Thoracic aorta (tissue), 2 donors: ENCODE measurements at places on chromosomes 16 and 17. TPM values are rescaled to one million over a fixed set of nuclear protein-coding genes. Genes with fewer than 3 reads are reported as not detected.

The RHBDF1 gene
- 109 TPM for total RNA-seq

The STH gene
- not detected for total RNA-seq

GRCh38 chr17:7192271-7192937 is 13.2 kb upstream of the ASGR1 start:
- H3K36me3 ChIP-seq = peaks cover 38% of the 10 kb centered on the region
- no peaks in the 10 kb centered on the region for H3K4me1 ChIP-seq
- no peak overlapping the region for H3K27ac ChIP-seq

- no peak overlapping the region for H3K27ac ChIP-seq
- peaks cover under 1% of the 10 kb centered on the region for H3K4me1 ChIP-seq
- no peaks in the 10 kb centered on the region for H3K27me3 ChIP-seq
- no peak overlapping the region for H3K4me3 ChIP-seq
- DNase-seq = no peak
- H3K36me3 ChIP-seq = no peaks in the 10 kb centered on the region
Measured at GRCh38 chr16:88448461-88449266, 4.4 kb upstream of the ZFPM1 start.

- DNase-seq = no peak
- H3K4me3 ChIP-seq = no peak overlapping the region
- no peaks in the 10 kb centered on the region for H3K27me3 ChIP-seq
- no peak overlapping the region for H3K27ac ChIP-seq
- peaks cover 20% of the 10 kb centered on the region for H3K4me1 ChIP-seq
Measured at GRCh38 chr16:66568355-66568754, 2.1 kb downstream of the CMTM1 start.

DNA sequence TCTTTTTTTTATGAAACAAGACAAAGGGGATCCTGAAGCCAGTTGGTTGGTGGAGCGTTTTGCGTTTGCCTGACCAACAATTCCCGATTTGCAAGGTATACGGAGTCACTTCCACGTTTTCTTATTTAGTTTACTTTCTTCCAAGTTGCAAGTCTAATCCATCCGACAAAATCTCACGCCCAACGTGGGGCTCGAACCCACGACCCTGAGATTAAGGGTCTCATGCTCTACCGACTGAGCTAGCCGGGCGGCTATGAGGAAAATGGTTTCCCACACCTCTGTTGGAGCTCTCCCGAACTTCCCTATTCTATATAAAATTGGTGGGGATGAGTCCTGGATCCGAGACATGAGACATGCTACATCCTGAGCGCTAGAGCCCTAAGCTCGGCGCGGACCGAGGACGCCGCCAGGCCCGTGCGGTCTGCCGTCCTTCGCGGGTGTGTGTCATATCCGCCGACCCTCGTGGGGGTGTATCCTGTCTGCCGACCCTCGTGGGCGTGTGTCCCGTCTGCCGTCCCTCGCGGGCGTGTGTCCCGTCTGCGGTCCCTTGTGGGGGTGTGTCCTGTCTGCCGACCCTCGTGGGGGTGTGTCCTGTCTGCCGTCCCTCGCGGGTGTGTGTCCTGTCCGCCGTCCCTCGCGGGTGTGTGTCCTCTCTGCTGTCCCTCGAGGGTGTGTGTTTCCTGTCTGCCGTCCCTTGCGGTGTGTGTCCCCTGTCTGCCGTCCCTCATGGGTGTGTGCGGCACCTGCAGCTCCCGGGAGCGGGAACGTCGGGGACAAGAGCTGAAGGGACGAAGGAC is 22.6 kb downstream of the ZNF213 start:
- peak; percentile 41 for DNase-seq
- peaks cover 15% of the 10 kb centered on the region for H3K4me1 ChIP-seq
- H3K27me3 ChIP-seq = no peaks in the 10 kb centered on the region
- no peaks in the 10 kb centered on the region for H3K36me3 ChIP-seq
- peak overlapping the region; percentile 77 for H3K27ac ChIP-seq

- no peak for DNase-seq
- H3K27me3 ChIP-seq = no peaks in the 10 kb centered on the region
- H3K36me3 ChIP-seq = no peaks in the 10 kb centered on the region
- H3K4me1 ChIP-seq = no peaks in the 10 kb centered on the region
- H3K4me3 ChIP-seq = no peak overlapping the region
Measured at GRCh38 chr16:73399486-73399885, 351.6 kb upstream of the ZFHX3 start.

DNA sequence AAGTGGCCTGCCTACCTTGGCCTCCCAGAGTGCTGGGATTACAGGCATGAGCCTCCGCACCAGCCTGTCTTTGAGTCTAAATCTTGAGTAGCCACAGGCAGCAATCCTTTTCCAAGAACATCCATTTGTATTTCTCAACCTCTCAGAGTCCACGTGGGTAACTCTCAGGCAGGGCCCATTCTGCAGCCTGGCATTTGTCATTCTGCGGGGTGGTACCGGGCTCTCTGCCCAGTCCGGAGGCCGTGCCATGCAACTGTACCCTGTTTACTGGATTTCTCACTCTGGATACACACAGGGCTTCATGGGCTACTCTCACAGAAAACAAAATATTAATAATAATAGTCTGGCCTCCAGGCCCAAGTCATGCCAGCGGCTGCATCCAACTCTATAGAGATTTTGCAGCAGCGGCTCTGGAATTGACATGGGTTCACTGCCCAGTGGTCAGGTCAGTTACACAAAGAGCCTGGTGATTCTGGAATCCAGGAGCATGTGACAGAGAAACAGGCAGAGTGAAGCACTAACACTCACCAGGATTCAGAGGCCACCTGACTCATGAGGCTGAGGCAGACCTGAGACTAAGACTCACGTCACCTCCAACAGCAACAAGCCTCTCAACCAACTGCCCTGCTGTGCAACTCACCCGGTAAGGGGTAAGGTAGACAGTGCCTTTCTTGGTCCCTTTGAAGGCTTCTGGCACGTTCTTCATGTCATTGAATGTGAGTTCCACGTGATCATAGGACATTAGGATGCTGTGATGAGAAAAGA is 4.0 kb downstream of the WBP2 start:
- H3K4me3 ChIP-seq = no peak overlapping the region
- no peaks in the 10 kb centered on the region for H3K27me3 ChIP-seq
- no peak for DNase-seq
- H3K27ac ChIP-seq = no peak overlapping the region

GRCh38 chr16:1770328-1771187 is 785 bp downstream of the NME3 start:
- H3K36me3 ChIP-seq = peaks cover 24% of the 10 kb centered on the region
- peak overlapping the region; percentile 92 for H3K27ac ChIP-seq
- DNase-seq = no peak

DNA sequence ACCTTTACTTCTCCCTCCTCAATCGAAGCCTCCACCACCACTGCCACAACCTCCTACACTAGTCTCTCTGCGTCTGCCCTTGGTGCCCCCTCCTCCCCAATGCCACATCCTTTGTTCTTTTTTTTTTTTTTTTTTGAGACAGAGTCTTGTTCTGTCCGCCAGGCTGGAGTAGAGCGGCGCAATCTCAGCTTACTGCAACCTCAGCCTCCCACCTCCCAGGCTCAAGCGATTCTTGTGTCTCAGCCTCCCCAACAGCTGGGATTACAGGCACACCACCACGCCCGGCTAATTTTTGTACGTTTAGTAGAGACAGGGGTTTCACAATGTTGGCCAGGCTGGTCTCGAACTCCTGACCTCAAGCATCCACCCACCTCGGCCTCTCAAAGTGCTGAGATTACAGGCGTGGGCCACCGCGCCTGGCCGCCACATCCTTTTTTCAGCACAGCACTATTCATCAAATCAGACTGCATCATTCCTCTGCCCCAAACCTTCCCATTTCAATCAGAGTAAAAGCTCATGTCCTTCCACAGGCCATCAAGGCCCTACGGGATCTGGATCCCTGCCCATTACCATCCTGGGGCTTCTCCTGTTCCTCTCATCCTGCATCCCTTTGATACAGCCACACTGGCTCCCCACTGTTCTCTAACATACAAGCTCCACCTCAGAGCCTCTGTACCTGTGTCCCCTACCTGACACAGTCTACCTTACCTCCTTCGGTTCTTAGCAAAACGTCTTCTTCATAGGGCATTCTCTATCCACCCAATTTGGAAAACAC is 2.0 kb downstream of the KLHL11 start:
- no peak for DNase-seq
- H3K36me3 ChIP-seq = peaks cover 4% of the 10 kb centered on the region
- H3K4me3 ChIP-seq = peak overlapping the region; percentile 90
- H3K27ac ChIP-seq = no peak overlapping the region
- no peaks in the 10 kb centered on the region for H3K27me3 ChIP-seq

DNA sequence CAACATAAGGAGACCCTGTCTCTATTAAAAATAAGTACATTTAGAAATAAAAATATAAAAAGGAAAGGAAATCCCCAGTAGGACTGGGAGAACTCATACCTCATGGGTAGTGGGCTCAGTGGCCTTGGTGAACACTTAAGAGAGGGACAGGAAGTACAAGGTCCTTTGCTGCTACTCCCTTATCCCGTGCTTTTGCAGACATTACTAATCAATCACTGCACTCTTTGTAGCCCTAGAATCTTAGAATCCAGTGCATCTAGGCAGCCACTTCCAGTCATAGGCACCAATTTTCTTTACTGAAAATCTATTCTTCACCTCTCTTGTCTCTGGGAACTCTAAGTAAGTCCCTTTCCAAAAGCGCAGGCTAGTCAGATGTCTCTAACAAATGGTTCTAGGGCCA is 183.1 kb downstream of the SNX29 start:
- DNase-seq = no peak
- no peaks in the 10 kb centered on the region for H3K27me3 ChIP-seq
- H3K4me3 ChIP-seq = no peak overlapping the region
- H3K36me3 ChIP-seq = no peaks in the 10 kb centered on the region
- no peak overlapping the region for H3K27ac ChIP-seq
- peaks cover 50% of the 10 kb centered on the region for H3K4me1 ChIP-seq

- no peak overlapping the region for H3K27ac ChIP-seq
- no peak overlapping the region for H3K4me3 ChIP-seq
- no peaks in the 10 kb centered on the region for H3K36me3 ChIP-seq
- peaks cover 22% of the 10 kb centered on the region for H3K4me1 ChIP-seq
Measured at GRCh38 chr17:57567251-57567650, 177.8 kb downstream of the CCDC182 start.

DNA sequence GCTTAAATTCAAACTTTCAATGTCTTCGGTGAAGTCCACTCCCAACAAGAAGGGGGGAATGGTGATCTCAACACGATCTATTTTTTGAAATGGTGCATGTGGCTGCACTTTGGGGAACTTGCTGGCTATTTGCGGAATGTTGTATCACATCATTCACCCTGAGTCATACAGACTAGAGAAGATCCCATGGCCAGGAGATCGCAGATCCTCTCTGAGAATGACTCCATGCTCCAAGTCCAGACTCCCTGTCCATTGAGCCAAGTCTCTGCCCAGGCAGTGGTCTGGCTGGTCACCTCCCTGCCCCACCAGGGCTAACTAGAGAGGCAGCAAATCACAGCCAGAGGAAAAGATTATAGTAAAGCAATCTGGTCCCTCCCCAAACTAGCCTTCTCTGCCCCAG is 120.6 kb downstream of the XYLT1 start:
- H3K4me3 ChIP-seq = no peak overlapping the region
- H3K36me3 ChIP-seq = no peaks in the 10 kb centered on the region
- peaks cover 17% of the 10 kb centered on the region for H3K4me1 ChIP-seq
- no peak for DNase-seq

- peak overlapping the region; percentile 76 for H3K4me3 ChIP-seq
- peaks cover 48% of the 10 kb centered on the region for H3K4me1 ChIP-seq
- peaks cover 41% of the 10 kb centered on the region for H3K36me3 ChIP-seq
- peak overlapping the region; percentile 100 for H3K27ac ChIP-seq
- no peaks in the 10 kb centered on the region for H3K27me3 ChIP-seq
Measured at GRCh38 chr17:8151641-8152111, 528 bp downstream of the PER1 start.

DNA sequence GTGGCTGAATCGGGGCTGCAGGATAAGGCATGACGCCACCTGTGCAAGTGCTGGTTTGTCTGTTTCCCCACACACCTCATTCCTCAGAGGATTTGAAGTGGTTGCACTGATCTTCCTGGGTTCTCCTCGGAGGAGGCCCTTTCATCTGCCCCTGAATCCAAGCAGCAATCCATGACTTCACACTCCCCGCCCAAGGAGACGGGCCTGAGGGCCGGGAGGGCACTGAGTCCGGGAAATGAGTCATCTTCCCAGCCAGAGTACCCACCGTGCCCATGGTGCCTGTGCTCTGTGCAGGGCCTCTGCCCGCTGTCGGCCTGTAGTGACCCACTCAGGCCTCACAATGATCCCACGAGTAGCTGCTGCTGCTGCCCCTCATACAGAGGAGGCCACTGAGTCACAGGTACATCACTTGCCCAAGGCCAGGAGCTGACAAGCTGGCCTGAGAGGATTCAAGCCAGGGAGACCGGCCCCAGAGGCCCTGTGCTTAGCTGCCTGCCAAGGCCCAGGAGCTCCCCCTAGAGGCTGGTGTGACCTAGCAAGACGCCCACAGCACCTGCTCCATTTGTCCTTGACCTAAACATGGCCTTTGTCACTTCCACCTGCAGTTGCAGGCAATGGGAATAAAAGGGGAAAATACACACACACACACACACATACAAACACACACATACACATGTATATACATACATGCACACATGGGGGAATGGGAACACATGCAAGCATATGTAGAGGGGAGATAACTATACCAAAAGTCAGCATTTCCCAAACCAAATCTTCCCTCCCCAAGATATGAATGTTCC is 240.0 kb downstream of the C16orf95 start:
- H3K4me3 ChIP-seq = no peak overlapping the region
- H3K4me1 ChIP-seq = no peaks in the 10 kb centered on the region
- H3K36me3 ChIP-seq = no peaks in the 10 kb centered on the region
- H3K27me3 ChIP-seq = no peaks in the 10 kb centered on the region
- no peak overlapping the region for H3K27ac ChIP-seq

- peak overlapping the region; percentile 7 for H3K27ac ChIP-seq
- no peaks in the 10 kb centered on the region for H3K27me3 ChIP-seq
- H3K4me3 ChIP-seq = peak overlapping the region; percentile 41
- H3K4me1 ChIP-seq = peaks cover 4% of the 10 kb centered on the region
- H3K36me3 ChIP-seq = no peaks in the 10 kb centered on the region
Measured at GRCh38 chr16:1169285-1170075, 16.6 kb downstream of the CACNA1H start.

DNA sequence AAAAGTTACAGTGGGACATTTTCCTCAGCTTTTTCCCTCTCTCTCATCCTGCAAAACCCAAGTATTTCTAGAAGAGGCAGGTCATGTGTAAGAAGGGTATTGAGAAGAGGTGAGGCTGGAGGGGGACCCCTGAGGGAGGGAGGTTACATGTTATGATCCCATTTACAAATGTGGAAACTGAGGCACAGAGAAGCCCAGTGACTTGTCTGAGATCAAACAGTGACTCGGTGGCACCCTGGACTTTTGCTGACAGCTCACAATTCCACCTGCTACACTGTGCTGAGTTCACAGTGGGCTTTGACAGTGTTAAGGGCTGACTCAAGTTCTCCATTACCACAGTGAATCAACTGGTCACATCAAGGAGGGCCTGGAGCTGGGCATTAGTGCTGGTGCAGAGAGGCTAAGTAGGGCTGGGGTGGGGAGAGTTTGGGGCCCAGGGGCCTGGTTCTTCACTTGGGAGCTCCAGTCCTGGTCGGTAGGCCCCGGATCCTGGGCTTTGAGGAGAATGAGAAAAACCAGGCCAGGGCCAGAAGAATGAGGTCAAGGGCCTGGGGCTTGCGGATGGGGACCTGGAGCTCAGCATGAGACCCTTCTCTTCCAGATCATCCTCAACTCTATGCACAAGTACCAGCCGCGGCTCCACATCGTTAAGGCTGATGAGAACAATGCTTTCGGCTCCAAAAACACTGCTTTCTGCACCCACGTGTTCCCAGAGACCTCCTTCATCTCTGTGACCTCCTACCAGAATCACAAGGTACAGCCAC is 26.0 kb downstream of the TBX4 start:
- H3K27ac ChIP-seq = no peak overlapping the region
- no peak for DNase-seq
- H3K4me1 ChIP-seq = no peaks in the 10 kb centered on the region
